ENCODE measurements at places on chromosomes 2 and 18.

DNA sequence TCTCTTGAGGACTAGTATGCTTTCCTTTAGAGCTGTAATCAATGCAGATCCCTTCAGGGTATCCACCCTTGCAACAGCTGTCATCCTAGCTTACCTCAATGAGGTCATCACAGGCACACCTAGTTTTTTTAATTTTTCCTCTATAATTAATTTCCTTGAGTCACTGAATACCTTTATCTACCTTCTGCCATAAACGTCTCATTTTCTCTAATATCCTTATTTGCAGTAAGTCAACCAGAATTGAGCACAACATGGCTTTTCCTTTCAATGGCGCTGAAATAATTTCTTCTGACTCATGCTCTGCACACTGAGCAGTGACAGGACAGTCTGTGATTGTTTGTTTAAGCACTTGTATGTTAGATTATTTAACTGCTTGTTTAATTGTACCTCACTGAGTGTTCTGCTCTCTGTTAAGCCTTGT lies 49.4 kb downstream of the ETAA1 start:
- DNase-seq = no peak

- no peak for DNase-seq
Observed at GRCh38 chr2:39379643-39380524, 57.2 kb downstream of the MAP4K3 start.

- no peak for DNase-seq
Observed at GRCh38 chr2:65320042-65320725, 92.6 kb downstream of the ACTR2 start.

- DNase-seq = no peak
Observed at GRCh38 chr2:188248513-188248912, 43.2 kb upstream of the GULP1 start.

DNA sequence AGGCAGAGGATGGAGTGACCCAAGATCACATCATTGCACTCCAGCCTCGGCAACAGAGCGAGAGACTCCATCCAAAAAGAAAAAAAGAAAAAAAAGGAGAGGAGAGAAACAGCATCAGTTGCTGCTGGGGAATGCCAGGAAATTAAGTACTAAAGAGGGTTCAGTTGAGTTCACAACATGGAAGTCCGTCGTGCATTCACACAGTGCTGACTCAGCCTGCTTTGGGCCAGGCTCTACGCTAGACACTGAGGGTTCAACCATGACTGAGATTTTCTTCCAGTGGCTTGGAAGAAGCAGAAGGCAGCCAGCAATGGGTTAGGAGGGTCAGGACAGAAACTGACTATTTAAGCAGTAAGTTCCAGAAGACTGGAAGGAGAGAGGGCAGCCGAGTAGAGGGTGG lies 108.8 kb downstream of the FMNL2 start:
- DNase-seq = no peak

DNA sequence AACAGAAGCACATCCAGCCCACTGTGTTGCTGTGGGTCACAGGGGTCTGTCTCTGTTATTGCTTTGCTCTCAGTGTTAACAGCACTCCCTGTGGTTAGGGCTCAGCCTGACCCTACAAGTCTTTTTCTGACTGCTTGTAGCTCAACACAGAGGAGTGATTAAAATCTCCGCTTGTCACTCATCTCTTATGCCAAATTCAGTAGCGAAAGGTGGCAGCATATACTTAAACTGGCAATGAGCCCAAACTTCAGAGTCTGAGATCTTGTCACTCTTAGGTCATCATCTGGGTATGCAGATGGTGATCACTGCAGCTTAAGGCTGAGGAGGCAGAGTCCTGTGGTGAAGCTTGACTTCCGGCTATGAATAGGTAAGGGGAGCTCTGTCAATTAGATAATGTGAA lies 63.3 kb upstream of the CSRNP3 start:
- no peak for DNase-seq

- DNase-seq = no peak
Observed at GRCh38 chr18:6315517-6316331, 99.0 kb downstream of the L3MBTL4 start.

DNA sequence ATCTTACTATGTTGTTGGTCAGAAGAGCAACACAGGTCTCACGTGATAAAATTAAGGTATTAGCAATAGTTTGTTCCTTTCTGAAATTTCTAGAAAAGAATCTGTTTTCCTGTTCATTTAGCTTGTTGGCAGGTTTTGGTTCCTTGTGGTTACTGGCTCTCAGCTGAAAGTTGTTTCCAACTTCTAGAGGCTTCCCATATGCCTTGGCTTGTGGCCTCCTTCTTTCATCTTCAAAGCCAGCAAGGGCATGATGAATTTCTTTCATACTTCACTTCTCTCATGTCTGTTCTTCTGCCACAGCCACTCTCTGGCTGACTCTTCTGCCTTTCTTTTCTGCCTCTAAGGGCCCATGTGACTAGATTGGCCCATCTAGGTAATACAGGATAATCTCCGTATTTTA lies 193.7 kb downstream of the TRIB2 start:
- DNase-seq = no peak

DNA sequence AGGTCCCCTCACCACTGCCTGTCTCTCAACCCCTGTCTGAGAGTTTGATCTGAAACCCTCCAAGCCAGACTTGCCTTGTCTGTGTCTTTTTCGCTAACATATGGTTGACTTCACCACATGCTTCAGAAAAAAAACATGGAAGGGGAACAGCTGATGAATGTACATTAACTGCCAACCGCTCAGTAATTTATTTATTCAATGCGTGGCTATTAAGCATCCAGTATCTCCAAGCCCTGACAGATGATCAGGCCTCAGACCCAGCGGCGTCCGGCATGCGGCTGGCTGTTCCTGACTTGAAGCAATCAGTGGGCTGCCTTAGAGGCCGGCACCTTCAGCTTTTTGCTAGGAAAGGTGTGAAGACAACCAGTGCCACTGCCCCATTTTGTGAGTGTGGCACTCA lies 62.3 kb downstream of the NGEF start:
- DNase-seq = no peak

GRCh38 chr2:23146011-23146410 lies 239.0 kb upstream of the KLHL29 start:
- DNase-seq = no peak
